AG04449 (cell line): ENCODE measurements at places on chromosomes 12 and 14.

DNA sequence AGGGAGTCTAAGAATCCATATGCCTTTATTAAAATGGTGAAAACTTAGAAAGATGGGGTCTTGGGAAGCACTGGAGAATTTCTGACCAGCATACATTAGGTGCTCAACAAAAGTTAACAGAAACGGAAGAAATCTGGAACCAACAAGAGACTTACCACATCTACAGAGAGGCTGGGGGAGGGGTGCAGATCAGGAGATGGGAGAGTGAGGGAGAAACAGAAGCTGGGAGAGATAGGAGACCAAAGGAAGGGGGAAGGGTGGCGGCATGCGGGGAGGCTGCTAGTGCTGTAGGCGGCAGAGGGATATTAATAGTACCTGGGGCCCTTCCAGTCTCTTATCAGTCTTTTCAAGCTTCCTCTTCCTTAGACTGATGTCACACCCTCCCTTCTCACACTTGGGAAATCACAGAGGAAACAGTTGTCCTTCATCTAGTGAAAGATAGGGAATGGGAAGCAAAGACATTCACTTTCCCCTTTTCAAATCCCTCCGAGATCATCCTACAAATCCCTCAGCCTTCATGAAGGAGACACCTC lies 18.1 kb downstream of the ZBTB39 start:
- no peak for DNase-seq

GRCh38 chr12:118560733-118561132 lies 184.4 kb downstream of the SUDS3 start:
- no peak for DNase-seq

DNA sequence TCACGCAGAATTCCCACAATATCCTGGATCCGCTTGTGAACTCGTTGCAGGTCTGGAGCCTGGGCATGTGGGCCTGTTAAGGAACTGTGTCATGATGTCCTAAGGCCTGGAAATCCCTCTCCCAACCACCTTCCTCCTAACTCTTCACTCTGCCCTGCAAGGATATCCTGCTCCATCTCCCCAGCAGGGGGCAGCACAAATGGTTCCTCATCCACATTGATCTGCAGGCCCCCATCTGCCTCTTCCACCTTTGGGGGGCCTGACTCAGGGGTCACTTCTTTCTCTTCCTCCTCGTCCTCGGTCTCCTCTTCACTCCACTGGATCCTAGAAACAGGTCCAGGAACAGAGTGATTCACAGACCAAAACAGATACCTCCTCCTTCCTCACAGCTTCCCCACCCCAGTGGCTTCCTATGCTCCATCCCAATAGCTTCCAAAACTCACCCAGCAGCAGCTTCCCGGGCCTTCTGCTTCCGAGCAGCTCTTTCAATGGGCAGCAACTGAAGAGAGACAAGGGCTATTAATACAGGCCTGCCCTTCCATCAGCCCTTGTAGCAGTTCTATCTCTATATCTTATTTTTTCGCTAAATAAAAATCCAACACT lies 4.5 kb downstream of the NOP2 start:
- DNase-seq = no peak

- no peak for DNase-seq
Observed at GRCh38 chr14:33279865-33280264, 341.2 kb downstream of the NPAS3 start.
